ENCODE measurements at places on chromosomes 16 and 17.

DNA sequence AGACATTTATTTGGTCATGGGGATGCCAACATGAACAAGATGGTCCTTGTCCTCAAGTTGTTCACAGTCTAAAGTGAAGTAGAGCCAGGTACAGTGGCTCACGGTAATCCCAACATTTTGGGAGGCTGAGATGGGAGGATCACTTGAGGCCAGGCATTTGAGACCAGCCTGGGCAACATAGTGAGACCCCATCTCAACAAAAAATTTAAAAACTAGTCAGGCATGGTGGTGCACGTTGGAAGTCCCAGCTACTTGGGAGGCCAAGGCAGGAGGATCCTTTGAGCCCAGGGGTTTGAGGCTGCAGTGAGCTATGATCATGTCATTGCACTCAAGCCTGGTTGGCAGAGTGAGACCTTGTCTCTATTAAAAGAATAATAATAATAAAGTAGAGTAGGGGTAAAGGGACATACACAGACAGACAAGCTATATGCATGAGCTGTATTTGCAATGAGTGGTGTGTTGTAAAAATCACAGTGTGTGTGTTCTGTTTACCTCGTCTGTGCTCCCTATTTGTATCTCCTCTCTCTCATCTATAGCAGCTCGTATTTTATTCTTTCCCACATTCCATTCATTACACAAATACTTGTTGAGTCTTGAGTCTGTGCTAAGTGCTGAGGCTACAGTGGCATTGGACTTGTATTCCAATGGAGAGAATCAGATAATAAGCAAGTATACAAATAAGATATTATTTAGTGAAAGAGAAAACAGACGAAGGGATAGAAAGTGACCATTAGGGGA is 73.9 kb upstream of the DHX40 start:
- DNase-seq = no peak

GRCh38 chr17:69916761-69917160 is 158.3 kb upstream of the KCNJ16 start:
- DNase-seq = no peak

- no peak for DNase-seq
Observed at GRCh38 chr16:24544640-24545039, 5.3 kb downstream of the RBBP6 start.

GRCh38 chr16:71826533-71827017 is 17.9 kb upstream of the AP1G1 start:
- DNase-seq = no peak

All from stimulated activated CD4-positive, alpha-beta T cell treated with anti-CD3 and anti-CD28 coated beads, TNF-alpha, amount 100 ng/mL, for 48 hours (primary cell).